ENCODE measurements at places on chromosomes 7 and 10.

DNA sequence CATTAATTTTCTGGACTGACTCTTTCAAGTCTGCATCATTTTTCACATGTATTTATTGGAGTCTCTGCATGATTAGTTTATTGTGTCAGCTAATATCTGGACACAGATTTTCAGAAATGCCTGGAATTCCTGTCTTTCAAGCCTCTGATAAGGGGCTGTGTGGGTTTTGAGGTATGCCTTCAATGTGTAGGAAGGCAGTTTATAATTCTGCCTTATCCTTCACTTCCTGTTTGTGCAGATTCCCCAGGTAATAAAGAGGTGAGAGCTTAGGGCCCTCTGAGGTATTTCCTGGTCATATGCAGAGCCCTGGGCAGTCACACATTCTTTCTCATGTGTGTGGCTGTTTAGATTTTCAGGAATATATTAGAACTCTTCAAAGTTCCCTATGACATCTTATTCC, 79.4 kb upstream of the PRKCQ start:
- no peak for DNase-seq

- DNase-seq: no peak
Observed at GRCh38 chr7:78777829-78778228, 675.6 kb downstream of the MAGI2 start.

GRCh38 chr7:128322040-128322643, 21.6 kb downstream of the RBM28 start:
- DNase-seq: no peak

DNA sequence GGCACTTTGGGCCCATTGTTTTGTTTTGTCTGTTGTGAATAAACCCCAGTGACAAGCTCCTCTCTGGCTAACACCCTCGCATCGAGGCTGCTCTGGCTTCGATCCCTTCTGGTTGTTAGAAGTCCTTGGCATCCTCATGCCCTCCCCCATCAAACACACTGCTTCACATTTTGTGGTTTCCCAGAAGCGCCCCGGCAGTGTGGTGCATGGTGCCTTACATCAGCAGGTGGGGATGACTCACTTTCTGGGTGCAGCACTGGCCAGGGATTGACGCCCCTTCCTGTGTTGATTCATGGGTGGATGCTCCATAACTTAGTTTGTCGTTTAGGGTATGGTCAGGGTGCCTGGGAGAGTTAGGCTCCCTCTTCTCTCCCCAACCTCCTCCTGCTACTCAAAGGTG, 51.4 kb downstream of the PLPP4 start:
- no peak for DNase-seq

DNA sequence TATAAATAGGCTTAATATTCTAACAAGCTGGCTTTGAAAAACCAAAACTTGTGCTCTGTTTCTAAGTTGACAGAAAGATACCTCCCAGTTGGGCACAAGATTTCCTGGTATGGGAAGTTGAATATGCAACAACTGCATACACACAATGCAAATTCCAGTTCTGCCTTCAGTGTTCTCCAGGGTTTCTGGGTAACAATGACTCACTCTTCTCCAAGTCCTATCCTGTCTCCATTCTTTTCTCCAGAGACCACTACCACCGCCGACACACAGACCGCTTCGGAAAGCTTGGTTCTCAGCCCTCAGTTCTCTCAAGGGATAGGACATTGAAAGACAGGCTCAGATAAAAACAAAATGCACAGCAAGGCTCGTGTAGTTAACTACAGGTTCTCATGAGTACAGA, 12.2 kb downstream of the PDE1C start:
- no peak for DNase-seq

GRCh38 chr7:30674876-30675275, 7.4 kb downstream of the CRHR2 start:
- DNase-seq: no peak

DNA sequence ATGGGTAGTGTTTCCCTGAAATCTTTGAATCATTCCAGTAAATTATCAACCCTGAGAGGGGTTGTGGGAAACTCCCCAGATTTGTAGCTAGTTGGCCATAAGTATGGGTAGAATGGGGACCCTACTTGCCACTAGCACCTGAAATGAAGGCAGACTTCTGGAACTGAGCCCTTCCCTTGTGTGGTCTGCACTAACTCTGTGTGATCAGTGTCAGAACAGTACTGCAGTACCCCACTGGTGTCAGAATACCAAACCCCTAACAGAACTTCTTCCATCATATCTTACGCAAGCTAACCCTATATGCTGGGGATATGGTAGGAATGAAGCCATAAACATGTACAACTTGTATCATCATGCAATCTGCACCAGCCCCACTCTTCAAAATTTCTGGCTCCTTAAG, 50.8 kb downstream of the ABI1 start:
- no peak for DNase-seq

DNA sequence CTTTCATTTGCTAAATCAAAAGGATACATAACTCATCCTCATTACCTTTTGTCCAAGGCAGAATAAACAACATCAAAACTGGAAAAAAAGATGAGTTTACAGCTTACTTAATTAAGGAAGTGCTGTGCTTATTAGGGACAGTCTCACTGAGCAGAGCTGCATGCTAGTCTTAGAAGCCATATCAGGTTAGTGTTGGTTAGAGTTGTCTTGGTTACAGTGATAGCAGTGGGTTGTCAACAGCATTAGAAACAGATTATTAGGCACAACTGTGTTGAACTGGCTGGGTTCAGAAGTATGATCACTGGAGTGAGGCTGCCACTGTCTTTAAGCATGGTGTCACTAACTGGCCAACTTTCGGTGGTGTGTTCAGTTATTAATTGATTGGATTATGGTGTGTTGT, 503.9 kb upstream of the IGFBP3 start:
- no peak for DNase-seq

GRCh38 chr10:17624996-17625395, 7.8 kb upstream of the HACD1 start:
- DNase-seq: no peak

- DNase-seq: no peak
Observed at GRCh38 chr10:46306516-46307184, 19.9 kb downstream of the ANTXRL start.

DNA sequence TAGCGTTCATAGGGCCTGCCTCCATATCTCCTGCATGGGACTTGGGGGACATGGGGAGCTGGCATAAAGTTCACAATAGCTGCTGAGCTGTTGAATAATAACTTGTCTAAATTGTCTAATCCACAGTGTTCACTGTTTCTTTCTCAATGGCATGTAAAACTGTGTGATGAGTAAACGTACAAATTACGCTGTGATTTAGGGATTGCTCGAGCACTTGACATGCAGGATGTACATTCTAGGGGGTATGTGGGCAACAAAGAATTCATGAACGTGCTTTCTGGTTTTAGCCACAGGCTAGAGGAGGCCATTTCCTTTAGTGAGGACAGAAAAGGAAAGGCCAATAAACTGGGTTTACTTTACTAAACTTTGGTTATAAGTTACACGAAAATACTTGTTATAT, 534.2 kb upstream of the ZWINT start:
- no peak for DNase-seq

DNA sequence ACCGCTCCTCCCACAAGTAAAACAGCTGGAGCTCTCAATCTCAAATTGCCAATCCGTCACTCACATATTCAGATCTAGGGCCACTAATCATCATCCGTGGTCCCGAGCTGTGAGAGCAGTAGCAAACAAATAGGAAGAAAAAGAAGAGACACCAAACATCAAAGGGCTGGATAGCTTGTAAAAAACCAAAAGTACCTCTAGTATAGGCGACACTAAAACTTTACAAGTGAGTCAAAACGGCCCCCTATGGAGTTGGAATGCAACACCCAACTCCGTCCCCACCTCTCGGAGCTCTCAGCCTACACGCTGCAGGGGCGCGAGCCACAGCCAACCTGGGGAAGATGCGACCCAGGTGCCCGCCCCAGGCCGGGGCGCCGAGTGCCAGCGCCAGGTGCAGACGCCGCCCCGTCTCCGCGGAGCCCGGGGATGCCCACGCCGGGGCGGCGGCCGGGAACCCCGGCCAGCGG, 581 bp downstream of the FAM3C start:
- DNase-seq: no peak

- DNase-seq: no peak
Observed at GRCh38 chr7:50567715-50568261, 2.6 kb upstream of the DDC start.

DNA sequence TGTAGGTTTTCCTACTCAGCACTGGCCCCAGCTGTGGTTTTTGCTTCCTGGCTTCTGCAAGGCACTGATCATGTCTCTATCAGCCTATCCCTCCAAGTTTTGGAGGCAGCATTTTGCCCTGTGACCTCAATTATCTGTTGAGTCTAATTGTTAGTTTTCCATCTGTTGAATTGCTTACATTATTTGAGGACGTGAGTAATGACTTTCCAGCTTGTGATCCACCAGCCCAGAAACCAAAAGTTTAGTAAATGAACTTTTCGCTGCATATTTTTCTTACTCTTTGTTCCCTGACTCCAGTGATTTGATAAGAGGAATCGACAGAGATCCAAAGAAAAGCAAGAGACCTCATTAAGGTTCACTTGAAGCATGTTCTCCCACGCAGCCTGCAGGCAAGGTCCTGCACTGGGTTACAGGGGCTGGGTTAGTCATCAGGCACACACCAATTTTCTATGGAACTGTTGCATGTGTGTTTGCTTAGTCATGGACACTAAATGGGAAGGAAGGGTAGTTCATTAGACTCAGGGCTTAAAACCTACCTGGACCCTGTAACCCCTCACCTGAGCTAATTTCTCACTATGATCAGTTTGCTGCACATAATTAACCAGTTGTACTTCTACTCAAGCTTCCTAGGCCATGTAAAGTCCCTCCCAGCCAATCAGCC, 57.2 kb downstream of the AKR1E2 start:
- no peak for DNase-seq

DNA sequence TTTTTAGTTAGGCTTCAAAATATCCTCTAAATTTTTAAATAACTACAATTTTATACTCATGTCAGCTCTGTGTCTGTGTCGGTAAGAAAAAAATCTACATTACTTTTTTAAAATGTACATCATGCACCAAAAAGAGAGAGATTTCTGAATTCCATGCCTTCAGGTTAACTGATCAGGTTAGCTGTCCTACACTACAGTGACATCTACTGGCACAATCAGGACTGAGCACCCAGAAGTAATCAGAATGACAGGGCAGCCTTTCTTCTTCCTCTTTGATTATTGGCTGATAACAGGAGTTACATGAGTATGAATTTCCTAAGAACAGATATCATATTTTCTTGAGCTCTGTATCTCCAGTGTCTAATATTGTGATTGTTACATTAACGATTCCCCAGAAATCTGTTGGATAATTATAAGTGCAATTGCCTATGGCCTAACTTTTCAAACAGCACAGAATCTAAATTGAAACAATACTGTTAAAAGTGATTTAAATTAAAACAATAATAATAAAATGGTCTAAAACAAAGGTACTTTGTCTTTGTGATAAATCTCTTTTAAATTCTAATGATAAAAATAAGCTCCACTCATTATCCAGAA, 41.8 kb upstream of the HYCC1 start:
- DNase-seq: no peak

GRCh38 chr7:13850185-13850752, 139.2 kb downstream of the ETV1 start:
- no peak for DNase-seq

DNA sequence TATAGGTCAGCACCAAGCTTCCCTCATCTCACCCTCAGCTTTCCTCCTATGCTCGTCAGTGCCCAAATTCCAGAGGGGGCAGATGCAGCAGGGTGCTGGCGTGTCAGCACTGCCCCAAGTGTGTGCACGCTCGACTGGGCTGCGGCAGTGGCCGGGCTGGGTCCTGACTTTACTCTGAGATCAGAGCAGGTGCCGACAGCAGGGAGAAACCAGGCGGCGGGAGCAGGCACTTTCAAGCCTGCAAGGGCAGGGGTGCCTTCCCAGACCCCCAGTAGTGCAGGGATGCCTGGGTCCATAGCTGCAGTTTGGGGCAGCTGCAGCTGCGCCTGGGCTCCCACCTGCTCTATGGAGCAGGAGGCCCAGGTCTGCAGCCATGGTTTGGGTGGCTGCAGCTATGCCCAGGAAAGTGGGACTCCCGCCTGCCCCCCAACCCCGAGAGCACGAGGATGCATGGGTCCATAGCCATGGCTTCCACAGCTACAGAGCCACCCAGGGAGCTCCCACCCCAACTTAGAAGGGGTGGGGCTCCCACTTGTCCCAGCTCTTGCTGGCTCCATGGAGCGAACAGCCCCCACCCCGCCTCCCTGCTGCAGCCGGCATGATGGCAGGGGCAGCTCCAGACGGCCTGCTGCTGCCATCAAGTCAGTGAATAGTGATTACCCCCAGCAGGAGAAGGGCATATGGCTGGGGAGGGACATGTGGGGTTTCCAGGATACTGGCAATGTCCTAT, 199.2 kb upstream of the KMT2E start:
- no peak for DNase-seq

- DNase-seq: no peak
Observed at GRCh38 chr7:143392875-143393266, 11.7 kb downstream of the ZYX start.

DNA sequence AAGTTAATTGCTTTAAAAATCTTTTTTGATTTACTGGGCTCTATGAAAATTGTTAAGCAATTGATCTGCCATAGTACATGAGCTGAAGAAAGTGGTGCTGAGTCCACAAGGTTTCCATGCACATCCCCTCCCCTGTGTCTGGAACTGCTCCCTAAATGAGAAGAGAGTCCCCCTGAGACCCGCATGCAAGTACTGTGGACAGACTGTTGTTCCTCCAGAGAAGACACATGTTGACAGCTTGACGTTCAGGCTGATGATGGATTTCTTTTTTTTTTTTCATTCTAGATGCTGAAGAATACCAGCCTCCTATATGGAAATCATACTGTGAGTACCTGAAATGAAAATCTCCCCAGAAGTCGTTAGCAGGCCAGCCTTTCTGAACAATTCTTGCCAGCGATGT, 159.8 kb downstream of the CHN2 start:
- DNase-seq: no peak

DNA sequence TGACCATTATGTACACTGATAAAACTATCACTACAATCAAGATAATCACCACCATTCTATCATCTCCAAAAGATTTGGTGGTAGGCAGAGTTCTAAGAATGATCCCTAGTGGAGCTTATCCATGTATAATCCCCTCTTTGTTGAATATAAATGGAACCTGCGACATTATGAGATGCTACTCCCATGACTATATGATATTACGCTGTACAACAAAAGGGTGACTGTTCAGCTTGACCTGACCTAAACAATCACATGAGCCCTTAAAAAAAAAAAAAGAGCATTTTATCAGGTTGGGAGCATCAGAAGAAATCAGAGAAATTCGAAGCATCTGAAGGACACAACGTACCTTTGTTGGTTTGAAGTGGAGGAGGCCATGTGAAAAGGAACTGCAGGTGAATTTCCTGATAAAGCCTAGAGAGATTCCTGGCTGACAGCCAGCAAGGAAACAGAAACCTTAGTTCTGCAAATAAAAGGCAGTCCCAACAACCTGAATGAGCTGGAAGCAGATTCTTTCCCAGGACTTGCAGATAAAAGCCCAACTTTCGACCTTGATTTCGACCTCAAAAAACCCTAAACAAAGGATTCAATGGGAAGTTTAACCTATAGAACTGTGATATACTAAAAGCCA, 270.7 kb downstream of the ADRA2A start:
- DNase-seq: no peak

GRCh38 chr10:128865436-128866195, 601.4 kb upstream of the MGMT start:
- no peak for DNase-seq

GRCh38 chr10:64508029-64508661, 986.9 kb downstream of the REEP3 start:
- no peak for DNase-seq
